Activated CD4-positive, CD25-positive, alpha-beta regulatory T cell treated with anti-CD3 and anti-CD28 coated beads, Interleukin-2, amount 50 U/mL, for 16 hours (primary cell): ENCODE measurements at places on chromosomes 4 and X.

GRCh38 chr4:29966386-29966785, 753.8 kb upstream of the PCDH7 start:
- no peak for DNase-seq

GRCh38 chr4:17134565-17134964, 236.1 kb upstream of the LDB2 start:
- DNase-seq, result no peak

DNA sequence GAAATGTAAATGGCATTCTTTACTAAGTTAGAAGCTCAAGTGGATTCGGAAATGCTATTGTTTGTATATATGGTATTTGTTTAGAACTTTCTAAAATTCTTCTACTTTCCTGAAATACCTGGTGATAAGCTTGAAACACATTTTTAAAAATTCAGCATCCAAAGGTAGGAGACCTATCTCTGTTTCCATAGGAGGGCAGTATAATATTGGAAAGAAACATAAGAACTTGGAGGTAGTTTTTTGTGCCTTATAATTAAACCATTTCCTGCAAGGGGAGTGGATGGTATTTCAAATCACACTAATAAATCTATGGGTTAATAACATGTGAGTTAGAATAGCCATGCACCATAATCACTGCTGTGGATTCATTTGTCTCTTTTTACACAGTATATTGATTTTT, 217.4 kb upstream of the AADAT start:
- no peak for DNase-seq

GRCh38 chrX:11381464-11381863, 88.3 kb downstream of the AMELX start:
- DNase-seq, result no peak

DNA sequence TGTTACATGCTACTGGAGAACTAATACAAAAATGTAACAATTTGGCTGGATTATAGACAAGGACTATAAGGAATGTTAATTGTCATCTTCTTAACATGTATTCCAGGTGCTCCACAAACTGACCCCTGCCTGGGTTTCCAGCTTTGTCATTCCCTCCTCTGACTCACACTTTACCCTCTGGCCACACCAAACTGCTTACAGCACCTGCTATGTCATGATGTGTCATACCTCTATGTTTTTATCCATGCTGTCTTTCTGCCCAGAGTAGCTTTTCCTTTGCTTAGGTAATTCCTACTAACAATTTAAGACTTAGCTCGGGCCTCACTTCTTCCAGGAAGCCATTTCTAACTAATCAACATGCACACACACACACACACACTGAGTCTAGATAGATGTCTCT, 14.0 kb upstream of the SHROOM4 start:
- DNase-seq, result no peak
